ENCODE measurements at places on chromosomes 5 and 9.

DNA sequence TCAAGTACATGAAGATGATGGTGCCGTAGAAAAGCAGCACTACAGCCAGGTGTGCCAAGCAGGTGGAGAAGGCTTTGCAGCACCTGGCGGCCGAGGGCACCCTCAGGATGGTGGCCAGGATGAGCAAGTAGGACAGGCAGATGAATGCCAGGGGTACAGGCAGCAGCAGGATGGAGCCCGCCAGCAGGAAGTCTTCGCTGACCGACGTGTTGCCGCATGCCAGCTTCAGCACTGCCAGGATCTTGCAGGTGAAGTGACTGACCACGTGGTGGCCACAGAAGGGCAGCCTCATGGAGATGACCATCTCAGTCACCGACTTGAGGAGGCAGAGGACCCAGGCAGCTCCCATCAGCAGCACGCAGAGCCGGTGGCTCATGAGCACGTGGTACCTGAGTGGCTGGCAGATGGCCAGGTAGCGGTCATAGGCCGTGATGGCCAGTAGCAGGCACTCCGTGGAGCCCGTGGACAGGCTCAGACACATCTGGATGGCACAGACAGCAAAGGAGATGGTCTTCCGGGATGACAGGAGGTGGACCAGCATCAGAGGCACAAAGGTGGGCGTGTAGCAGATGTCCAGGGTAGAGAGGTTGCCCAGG, 482 bp downstream of the OR13J1 start:
- DNase-seq = no peak

GRCh38 chr5:176731506-176732160, 78.7 kb upstream of the UNC5A start:
- DNase-seq = no peak

GRCh38 chr5:139797856-139798510, 2.4 kb downstream of the PSD2 start:
- DNase-seq = peak; percentile 15

- DNase-seq = no peak
Observed at GRCh38 chr9:132143359-132143758, 18.5 kb upstream of the NTNG2 start.

- DNase-seq = peak; percentile 87
Observed at GRCh38 chr5:53478411-53479044, 1.9 kb upstream of the FST start.

- DNase-seq = no peak
Observed at GRCh38 chr9:32292611-32293010, 91.8 kb upstream of the ACO1 start.

Measured in NCI-H1694 treated with DMSO at 0.1 percent for 48 hours (cell line).